SW 1271 (cell line): ENCODE measurements at places on chromosomes 2 and 18.

- DNase-seq: peak; percentile 34
These were observed 79.3 kb downstream of the SH3RF3 start for GRCh38 chr2:109208071-109208950.

DNA sequence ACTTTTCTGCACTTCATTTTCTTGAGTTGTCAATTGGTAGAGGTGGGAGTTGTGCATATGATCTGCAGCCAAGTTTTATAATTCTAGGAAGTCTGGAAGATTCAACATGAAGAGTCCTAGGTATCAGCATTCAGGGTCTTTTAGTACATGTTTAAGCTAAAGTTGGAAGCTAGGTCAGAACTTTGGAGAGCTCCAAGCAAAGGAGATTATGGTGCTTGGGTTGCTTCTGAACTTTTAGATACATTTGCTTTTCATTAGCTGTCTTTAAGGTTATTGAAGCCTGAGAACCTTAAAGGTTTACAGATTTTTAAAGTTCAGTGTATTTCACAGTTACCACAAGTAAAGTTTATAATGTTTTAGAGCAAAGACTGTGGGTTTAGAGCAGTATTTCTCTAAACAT lies 85.5 kb downstream of the EPC2 start:
- no peak for DNase-seq

DNA sequence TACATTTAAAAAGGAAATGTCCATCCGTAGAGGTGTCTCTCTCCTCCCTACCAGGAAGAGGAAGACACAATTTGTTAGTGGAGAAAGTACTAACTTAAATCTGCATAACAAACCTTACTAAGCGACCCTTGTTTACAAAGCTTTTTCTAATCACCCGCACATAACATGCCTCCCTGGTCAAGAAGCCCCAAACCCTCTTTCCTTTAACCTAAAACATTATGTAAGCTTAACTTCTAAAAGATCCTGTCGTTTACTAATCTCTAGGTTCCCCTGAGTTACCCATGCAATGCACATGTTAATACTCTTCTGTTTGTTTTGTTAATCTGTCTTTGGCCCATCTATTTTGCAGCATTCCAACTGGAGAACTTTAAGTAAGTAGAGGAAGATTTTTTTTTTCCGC lies 630.3 kb upstream of the NRXN1 start:
- no peak for DNase-seq

GRCh38 chr2:98637401-98638147 lies 29.2 kb downstream of the UNC50 start:
- DNase-seq: no peak

GRCh38 chr2:150607390-150607811 lies 119.9 kb upstream of the RND3 start:
- DNase-seq: no peak

GRCh38 chr2:197298609-197299008 lies 12.0 kb downstream of the ANKRD44 start:
- DNase-seq: no peak

- DNase-seq: no peak
These were observed 62.5 kb downstream of the LYPD6B start for GRCh38 chr2:149100739-149101699.

- DNase-seq: peak; percentile 3
These were observed 237.5 kb downstream of the PIK3C3 start for GRCh38 chr18:42192251-42193248.

- DNase-seq: no peak
These were observed 817.4 kb upstream of the ACVR2A start for GRCh38 chr2:147027436-147027835.

- no peak for DNase-seq
These were observed 179.0 kb downstream of the KLHL29 start for GRCh38 chr2:23563673-23564614.

DNA sequence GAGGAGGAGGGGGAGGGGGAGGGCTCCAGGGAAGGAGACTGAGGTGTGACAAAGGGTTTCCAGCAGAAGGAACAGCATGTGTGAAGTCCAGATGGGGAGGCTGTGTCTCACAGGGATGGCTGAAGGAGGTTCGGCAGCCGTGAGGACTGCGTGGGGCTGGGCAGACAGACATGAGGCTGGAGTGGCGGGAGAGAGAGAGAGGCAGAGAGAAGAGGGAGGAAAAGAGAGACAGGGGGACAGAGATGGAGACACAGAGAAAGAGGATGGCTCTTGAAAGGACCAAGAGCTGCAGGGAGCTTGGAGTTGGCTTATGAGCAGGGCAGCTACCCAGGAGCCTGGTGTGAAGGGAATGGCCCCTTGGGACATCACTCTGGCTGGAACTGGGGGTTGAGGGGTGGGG lies 138.9 kb upstream of the ASB18 start:
- no peak for DNase-seq

GRCh38 chr2:72475246-72475645 lies 327.6 kb upstream of the CYP26B1 start:
- DNase-seq: no peak

DNA sequence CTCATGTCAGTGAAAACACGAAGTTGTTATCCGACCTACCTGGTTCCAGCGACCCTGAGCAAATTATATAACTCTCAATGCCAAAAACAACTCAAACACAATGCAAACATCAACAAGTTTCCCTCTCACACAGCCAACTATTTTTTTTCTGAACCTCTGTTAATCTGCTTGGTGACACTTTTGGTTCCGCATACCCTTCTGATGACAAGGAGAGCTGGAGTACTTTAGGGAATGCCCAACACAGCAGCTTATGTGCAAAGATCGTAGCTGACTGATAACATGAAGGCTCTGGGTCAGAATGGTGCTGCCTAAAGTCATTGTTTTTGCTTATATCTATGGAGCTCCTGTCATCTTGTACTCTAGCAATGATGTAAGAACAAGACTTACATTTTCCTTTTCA lies 72.7 kb upstream of the CCDC68 start:
- DNase-seq: no peak

- DNase-seq: no peak
These were observed 680.2 kb downstream of the NYAP2 start for GRCh38 chr2:226079671-226080181.

- no peak for DNase-seq
These were observed 12.8 kb upstream of the MBP start for GRCh38 chr18:77145364-77145901.

- DNase-seq: no peak
These were observed 14.1 kb downstream of the KLF11 start for GRCh38 chr2:10057231-10058107.

DNA sequence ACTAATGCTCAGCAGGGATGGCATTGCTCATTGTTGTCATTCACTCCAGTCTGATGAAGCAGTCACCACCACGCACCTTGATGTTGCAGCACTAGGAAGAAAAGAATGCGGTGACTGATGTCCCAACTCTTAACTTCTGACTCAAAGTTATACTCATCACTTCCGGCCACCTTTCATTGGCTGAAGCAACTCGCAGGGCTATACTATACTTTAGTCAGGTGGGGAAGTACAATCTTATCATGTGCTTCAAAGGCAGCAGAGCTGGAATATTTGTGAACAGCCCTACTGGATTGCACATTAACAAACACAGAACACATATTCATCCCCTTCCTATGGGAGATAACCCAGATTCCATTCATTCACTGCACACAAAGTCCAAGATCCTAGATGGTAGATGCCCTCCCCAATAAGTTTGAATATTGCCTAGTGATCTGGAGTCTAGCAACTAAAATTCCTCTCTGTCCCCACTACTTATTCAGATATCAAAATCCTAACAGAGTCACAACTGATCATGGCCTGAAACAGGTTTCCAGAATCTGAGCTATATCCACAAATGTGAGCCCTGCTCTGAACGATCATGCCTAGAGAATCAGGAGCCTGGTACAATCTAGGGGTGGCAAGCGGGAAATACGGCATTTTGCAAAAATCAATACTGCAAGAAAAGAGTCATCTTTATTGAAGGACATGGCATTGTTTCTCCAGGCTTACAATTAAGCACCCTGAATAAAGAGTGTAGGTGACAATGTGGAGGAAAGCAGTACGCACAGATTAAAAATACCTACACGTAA lies 3.4 kb upstream of the SPATS2L start:
- peak; percentile 19 for DNase-seq

DNA sequence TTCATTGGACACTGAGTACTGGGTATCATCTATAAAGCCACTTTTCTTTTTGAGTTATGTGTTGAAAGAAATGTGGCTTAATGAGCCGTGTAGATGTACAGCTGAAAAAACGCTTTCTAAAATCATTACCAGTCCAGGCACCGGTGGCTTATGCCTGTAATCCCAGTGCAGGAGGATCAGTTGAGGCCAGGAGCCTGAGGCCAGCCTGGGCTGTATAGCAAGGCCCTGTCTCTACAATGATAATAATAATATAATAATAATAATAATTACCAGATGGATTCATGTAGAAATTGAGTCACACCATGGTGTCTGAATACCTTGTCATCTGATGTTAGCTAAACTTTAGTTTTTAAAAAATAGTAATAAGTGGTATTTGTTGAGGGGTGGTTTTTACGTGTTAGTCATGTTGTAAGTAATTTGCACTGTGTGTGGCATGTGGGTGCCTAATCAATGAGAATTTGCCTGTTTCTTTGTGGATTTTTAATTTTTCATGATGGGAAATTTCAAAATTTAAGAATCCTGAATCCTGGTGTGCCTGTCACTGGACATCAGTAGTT lies 30.1 kb downstream of the NCK2 start:
- no peak for DNase-seq

GRCh38 chr2:230908595-230909191 lies 16.3 kb downstream of the GPR55 start:
- peak; percentile 80 for DNase-seq

- DNase-seq: no peak
These were observed 409.2 kb upstream of the SPHKAP start for GRCh38 chr2:228590681-228591080.
